ENCODE measurements at places on chromosomes 6 and 20.

DNA sequence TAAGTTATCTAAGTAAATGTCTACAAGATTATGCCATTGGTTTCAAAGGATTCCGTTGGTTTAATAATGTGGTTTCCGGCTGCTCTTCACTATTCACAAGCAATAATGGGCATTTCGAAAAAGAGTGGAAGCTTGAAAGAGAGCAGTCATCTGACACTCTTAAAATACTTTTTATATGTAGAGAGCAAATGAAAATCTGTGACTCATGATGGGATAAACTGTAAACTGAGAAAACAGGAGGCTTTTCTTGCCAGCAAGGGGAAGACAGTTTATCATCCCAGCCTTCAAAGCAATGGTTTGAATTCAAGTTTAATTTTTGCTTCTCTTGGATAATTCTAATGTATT is 145.7 kb downstream of the KHDC1L start:
- DNase-seq: no peak

- DNase-seq: no peak
Observed at GRCh38 chr20:52933867-52934266, 38.3 kb upstream of the TSHZ2 start.

GRCh38 chr20:46545077-46545826 is 5.2 kb downstream of the OCSTAMP start:
- DNase-seq: no peak

DNA sequence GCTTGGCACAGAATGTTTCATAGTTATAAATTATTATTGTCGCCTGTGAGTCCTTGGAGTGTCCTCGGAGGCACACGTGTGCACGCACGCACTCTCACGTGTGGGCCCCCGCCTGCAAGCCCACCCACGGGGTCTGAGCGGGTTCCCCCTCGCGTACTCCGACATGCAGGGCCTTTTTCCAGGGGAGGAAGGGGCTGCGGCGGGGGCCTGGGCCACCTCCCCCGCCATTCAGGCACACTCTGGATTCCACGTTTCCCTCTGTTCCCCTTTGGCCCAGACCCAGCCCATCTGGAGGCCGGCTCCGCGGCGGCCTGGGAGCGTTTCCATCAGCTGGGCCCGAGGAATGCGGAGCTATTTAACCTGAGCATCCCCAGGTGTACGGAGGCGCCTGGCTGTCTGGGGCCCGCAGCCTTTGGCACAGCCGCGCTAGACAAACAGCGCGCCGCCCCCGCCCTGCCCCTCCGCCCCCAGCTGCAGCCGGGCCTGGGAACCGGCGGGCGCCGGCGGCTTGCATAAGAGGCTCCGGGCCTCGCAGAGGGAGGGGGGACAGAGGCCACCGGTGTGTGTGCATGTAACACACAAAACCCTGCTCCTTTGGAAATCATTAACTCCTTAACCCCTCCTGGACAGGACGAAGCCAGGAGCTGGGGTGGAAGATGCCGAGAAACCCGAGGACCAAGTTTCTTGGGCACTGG is 3.3 kb downstream of the ID1 start:
- no peak for DNase-seq

GRCh38 chr6:157688960-157689599 is 134.0 kb upstream of the SNX9 start:
- DNase-seq: no peak

- no peak for DNase-seq
Observed at GRCh38 chr6:106997392-106998158, 23.0 kb upstream of the CD24 start.

DNA sequence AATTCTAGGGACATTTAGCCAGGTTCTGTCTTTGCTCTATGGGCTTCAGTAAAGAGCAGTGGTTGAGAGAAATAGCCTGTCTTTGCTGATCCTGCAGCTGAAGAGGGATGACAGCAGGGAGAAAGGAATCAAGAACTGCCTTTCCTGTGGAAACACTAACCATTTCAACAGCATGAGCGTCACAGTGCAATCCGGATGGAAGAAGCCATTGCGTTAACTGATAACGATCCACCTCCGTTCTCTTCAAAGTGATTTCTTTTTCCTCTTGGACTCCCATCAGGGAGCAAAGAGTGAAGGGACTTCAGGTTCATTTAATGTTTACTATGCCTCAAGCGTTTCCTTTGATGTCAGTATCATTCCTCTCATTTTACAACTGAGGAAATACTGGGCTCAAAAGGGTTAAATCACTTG is 35.2 kb upstream of the EEF1E1 start:
- no peak for DNase-seq

- no peak for DNase-seq
Observed at GRCh38 chr6:107185391-107185970, 70.2 kb upstream of the BEND3 start.

DNA sequence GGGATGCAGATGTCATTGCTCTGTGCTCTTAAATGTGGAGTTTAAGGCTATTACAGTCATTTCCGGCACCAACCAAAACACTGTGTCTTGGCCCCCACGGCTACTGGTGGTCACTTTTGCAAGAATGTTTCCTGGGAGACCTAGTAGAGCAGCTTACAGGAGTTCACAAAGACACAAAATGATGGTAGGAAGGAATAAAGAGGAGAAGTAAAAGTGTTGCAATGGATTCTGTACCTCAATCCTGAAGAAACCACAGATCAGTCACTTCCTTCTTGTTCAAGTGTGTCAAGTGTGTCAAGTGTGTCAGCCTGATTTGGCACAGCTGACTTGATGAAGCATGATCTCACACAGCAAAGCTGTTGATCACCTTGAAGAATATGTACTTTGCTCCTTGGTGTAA is 344.0 kb downstream of the PLCB1 start:
- DNase-seq: no peak

DNA sequence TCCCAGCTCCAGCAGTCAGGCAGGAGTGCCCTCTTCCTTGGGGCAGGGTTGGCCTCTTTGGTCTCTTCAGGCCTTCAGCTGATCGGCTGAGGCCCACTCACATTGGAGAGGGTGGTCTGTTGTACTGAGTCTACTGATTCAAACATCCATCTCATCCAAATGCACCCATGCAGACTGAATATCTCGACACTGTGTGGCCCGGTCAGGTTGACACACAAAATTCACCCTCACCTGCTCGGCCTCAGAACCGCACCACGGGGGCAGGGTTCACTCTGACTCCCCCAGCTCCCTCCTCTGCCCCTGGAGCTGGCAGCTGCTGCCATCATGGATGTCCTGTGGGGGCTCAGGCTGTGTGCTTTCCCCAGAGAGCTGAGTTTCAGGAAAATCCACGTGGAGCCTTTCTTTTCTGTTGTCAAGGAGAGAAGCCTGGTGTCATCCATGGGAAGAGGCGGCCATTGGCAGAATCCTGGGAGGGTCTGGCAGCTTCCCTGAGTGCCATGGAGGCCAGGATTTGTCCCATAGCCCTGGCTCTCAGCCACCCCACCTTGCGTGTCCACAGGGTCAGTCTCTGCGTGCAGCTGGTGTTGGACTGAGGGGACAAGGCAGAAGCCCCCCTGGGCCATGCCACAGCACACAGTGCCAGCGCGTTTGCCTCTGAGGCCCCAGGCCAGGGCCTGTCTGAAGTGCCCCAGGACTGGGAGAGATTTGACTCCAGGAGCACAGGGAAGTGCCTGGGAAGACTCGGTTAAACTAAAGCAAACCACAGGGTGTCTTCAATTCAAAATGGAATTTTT is 114.1 kb downstream of the ERMARD start:
- no peak for DNase-seq

DNA sequence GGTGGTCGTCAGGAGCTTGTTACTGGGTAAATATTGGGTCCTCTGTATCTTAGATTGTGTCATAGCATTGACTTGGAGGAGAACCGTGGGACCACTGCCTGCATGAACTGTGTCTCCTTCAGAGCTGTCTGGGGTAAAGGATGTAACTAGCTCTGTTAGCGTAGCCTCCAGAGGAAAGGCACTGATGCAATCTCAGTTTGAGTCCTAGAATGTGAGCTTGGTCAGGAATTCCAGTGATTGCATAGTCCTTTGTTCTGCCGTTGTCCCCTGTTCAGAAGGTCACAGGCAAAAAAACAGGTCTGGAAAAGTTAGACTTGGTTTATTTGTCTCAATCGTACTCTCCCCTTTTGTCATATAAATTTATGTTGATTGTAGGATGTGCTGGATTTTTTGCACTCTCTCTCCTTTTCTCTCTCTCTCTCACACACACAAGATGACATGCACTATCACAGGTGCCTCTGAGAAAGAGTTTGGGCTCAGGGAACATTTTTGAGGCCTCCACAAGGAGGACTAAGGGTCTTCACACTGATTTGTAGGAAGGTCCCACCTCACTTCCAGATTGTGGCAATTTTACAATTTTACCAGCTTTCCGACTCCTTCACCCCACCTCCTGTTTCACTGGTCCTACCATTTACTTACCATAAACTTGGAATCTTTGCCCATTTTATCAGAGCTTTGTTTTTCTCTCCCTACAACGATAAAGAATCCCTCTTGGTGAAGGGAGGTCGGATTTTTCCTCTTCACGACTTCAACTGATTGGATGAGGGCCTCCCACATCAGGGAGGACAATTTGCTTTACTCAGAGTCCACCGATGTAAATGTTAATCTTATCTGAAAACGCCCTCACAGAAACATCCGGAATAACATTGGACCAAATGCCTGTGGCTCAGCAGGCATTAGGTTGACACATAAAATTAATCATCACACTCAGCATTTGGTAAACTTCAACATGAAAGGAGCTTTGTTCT is 7.0 kb upstream of the DACT2 start:
- no peak for DNase-seq

- DNase-seq: no peak
Observed at GRCh38 chr6:51844336-51844735, 243.1 kb downstream of the PKHD1 start.

GRCh38 chr6:1263039-1263849 is 48.7 kb upstream of the FOXQ1 start:
- DNase-seq: no peak

GRCh38 chr6:140062043-140063020 is 687.9 kb upstream of the CITED2 start:
- no peak for DNase-seq

GRCh38 chr6:44855562-44856411 is 468.3 kb downstream of the CDC5L start:
- no peak for DNase-seq

DNA sequence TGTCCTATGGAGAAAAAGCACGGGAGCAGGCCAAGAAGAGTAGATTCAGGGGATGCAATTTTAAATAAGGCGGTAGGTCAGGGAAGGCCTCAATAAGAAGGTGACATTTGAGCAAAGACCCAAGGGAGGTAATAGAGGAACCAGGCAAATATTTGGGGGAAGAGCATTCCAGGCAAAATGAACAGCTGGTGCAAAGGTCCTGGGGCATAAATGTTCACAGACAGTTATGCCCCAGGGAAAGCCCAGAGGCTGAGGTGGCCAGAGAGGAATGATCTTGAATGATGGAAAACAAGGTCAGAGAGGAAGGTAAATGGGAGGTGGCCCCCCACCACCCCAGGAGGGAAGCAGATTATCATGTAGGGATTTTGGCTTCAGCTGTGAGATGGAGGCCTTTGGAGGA is 47.4 kb upstream of the SIRPA start:
- DNase-seq: no peak

- no peak for DNase-seq
Observed at GRCh38 chr6:159739341-159739740, 12.0 kb downstream of the WTAP start.

DNA sequence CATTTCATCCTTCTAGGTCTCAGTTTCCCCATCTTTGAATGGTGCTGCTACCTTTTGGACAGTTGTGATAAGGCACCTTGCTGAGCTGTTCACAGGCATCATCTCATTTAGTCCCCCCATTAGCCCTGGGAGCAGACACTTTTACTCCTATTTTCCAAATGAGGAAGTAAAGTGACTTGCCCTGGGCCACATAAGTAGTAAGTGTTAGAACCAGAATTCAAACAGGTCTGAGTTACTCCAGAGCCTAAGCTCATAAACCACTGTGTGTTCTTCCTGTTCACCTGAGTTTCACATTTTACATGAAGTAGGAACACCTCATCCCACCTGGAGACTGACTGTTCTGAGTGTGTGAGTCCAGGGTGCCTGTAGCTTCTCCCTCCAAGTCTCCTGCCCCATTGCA is 43.5 kb upstream of the EPB41L1 start:
- no peak for DNase-seq

DNA sequence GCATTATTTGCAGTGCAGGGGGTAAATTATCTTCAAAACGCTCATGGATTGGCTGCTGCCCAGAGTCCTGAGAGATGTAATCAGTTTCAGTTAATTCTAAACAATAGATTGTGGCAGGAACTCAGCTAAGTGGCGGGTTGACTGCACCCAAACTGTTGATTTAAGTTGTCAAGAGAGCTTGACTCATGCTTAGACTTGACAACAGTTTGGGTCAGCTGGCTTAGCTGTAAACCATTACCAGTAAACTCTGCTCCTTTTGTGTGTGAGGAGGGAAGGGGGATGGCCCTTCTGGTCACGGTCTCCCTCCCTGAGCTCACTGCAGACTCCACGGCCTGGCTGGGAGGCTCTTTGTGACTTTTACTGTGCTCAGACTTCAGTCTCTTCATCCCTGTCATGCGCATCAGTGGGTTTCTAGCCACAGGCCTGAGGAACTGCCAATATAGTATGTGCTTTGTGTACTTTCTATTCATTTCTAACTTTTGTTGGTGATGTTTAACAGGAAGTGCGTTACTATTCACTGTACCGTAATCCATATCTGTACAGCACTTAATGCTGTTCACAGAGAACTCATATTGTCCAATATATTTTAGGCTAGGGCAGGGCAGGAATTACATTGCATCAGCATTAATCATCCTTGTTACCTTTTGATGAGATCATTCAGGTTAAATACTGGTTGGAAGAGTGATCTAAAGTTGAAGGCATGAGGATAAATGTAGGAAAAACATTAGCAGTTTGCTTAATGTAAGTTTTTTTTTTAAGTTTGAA is 488.3 kb downstream of the CDKAL1 start:
- no peak for DNase-seq

DNA sequence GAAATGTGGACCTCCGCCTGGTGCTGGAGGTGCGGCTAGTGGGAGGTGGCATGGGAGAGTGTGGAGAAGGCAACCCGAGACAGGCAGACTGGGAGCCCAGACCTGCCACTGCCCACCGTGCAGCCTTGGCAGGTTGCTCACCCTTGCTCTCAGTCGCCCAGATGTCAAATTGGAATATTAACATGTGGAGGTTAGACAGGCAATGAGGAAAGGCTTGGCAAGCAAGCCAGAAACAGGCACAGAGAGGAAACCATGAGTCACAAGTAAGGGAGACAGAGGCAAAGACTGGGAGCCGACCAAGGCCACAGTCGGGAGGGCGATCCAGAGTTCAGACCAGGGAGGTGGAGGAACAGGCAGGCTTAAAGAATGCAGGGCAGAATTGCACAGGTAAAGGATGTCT is 178.2 kb downstream of the FOXC1 start:
- no peak for DNase-seq

GRCh38 chr6:101544286-101544685 is 150.8 kb downstream of the GRIK2 start:
- DNase-seq: no peak

Data from stimulated activated CD4-positive, alpha-beta T cell treated with anti-CD3 and anti-CD28 coated beads, Interleukin-15, amount 100 ng/mL, for 1 hour (primary cell).